SW480 (cell line): ENCODE measurements at places on chromosomes 2 and 18.

DNA sequence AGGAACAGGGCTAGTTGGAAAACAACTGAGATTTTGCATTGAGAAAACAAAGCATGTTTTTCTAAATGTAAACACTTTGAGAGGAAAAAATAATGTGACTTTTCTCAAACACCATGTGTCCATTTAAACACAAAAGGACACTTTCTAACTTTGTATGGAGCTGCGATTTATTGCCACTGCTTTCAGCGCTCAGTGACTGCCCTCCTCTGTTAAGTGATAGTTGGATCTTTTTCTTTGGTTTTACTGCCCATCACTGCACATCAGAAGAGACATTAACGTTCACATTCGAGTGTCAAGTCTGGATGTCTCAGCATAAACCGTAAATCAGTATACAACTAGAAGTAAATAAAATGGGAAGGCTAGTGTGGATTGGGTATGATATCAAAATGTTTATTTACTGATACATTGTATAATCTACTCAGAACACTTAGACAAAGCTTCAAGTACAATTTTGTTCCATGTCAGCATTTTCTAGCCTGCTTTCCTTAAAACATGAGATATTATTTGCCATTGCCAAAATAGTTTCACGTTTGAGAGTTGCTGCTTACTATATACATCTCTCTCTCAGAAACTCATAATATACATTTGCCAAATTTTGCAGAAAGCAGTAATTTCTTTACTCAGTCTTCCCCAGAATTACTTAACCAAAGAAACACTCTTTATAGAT lies 237.6 kb downstream of the IKZF2 start:
- DNase-seq: no peak

- no peak for DNase-seq
These were observed 418.7 kb downstream of the MEIS1 start for GRCh38 chr2:66853585-66853984.

DNA sequence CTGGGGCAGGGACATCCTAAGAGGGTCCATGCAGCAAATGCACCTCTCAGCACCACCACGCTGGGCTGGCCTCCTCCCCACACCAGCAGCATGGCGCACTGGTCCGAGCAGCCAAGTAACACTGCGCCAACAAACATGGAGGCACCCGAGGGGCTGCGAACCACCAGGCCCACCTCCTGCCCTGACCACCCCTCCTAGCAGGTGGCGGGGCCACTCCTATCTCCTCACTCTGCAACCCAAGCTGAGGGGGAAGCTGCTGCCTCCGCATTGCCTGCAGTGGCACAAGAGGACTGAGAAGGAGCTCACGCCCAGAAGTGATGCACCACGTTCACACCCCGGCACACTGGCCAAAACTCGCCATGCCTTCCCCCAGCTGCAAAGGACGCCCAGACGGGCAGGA lies 94.4 kb downstream of the EIPR1 start:
- no peak for DNase-seq

DNA sequence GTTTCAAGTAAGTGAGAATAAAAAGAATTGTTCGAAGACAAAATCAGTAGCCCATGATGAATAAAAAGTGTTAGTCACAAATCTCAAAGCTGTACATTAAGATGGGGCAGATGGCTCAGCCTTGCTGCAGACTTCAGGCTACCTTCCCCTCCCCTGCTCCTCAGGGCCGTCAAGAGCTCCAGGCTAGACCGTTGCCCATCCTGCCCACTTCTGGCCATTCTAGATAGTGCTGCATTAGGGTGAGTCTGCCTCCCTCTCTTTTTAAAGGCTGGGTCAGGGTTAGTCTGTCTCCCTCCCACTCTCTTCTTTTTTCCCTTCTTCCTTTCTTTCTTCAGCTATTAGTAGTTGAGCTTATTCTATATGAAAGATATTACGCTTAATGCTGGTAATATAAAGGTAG lies 86.0 kb downstream of the MAPRE2 start:
- DNase-seq: no peak

- no peak for DNase-seq
These were observed 1109.7 kb downstream of the LRP1B start for GRCh38 chr2:141021109-141021508.

DNA sequence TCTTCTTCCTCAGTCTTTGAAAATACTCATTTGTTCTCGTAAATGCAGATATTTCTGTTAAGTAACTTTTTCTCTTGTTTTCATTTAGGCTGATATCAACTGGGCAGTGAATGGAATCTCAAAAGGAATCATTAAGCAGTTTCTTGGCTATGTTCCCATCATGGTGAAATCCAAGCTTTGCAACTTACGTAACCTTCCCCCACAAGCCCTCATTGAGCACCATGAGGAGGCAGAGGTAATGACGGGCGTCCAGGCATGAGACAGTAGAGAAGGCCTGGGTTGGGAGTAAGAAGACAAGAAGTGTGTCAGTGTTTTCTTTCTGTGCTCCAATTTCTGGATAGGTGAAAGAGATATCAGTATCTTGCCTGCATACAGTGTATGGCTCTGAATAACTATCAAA lies 5.1 kb downstream of the POLR1B start:
- DNase-seq: no peak

GRCh38 chr2:178177066-178177679 lies 17.1 kb upstream of the OSBPL6 start:
- DNase-seq: no peak

DNA sequence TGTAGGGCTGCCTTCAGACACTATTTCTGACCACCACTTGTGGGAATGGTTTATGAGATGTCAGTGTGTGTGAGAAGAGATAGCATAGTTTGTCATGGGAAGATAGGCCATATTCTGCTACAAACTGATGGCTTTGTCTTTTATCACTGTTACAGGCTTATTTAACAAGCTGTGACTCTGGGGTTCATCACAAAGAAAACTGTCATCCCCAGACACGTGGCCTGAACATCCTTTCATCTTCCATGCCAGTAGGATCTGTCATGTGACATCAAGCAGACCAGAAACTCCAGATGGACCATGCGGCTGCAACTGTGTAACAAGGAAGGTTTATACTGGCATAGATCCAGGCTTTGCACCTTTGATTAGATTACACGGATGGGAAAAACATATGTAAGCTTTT lies 128.6 kb upstream of the KCNH7 start:
- DNase-seq: no peak

- DNase-seq: no peak
These were observed 656.6 kb upstream of the CHAC2 start for GRCh38 chr2:53111004-53111403.

DNA sequence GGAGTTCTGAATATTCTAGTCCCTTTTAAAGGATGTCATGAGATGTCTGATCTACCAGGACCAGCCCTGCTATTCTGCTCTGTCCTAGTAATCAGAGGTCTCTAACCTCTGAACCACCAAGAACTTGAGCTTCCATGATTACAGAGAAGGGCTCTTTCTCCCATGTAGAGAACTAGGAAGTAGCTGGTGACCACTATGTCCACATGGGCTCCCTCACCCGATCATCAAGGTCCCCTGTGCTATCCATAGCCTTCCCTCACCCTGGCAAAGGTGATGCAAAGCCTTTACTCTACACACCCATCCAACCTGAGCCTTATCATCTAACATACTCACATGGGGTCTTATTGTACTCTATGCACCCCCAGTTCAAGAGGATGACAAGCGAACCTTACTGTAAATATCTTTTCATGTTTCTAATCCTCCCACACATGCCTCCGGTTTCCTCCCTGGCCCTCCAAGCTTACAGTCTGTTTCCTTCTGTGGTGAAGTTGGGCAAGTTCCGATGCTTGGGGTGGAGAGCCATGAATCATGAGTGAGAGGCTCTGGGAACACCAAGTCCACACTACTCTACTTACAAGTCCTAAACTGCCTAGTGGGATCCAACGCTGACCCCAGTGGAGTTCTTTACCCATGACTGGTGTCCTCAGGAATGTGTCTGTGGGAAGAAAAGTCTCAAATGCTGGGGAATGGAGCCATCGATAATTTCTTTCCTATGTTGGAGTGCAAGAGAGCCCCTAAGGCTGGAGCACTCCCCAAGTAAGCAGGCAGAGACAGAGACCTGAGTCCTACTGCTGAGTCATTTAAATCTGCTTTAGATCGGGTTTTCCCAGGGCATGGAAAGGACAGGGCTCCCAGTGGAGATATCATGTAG lies 73.3 kb upstream of the KLF7 start:
- DNase-seq: peak; percentile 14

- DNase-seq: no peak
These were observed 11.8 kb upstream of the EN1 start for GRCh38 chr2:118859157-118859770.

DNA sequence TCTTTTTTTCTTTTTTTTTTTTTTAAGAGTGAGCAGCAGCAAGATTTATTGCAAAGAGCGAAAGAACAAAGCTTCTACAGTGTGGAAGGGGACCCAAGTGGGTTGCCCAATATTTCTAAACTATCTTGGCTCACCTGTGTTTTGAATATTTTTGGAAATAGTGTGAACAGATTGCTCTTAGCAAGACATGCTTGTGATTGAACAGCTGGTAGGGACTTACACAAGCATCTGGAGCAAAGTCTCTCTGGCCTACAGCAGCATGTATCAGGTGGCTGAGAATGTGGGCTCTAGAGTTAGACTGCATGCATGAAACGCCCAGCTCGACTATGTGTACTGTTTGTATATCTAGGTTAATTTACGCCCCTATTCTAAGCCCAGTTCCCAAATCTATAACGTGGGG lies 40.3 kb upstream of the FBXO11 start:
- DNase-seq: no peak

DNA sequence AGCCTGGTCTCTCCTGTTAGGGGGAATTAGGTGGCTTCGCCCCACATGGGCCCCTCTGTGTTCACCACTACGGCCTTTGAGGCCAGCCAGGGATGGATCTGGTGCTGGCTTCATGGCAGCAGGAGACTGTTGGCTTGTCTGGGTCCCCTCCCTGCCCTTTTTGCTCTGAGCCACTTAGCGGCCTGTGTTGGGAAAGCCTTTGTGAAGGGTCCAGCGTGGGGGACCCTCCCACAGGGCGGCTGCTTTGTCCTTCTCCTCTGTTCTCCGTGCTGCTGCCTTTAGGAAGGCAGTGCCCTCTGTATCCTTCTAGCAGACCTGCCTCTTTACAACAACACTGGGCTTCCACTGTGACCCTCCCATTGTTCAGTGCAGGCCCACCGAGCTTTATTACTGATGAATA lies 118.4 kb downstream of the TSN start:
- DNase-seq: no peak

DNA sequence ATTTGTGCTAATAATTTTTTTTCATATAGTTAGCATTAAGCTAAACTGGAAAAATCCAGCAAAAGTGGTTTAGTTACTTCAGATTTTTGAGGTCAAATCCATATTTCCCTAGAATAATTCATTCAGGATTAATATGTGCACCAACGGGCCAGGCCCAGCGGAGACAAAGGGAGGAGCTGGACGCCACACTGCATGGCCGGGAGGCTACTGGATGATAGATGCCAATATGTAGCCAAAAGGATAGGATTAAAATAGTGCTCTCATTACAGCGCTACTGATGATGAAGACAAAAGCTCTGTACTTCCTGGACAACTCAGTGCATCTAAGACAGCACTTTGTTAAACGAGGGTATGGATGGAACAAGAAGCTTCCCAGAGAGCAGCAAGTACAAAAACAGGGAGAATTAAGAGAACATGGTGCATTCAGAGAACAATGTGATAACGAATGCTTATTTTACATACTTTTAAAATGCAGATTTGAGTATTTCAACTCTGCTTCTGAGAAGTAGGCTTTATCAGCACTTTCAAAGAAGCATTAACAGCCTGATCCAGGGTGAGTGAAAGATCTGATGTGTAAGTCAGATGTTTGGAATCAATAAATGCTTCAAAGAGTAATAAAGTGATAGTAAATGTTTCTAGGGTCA lies 39.8 kb downstream of the PPP4R1 start:
- no peak for DNase-seq

GRCh38 chr2:165547900-165548299 lies 78.4 kb downstream of the CSRNP3 start:
- DNase-seq: no peak

DNA sequence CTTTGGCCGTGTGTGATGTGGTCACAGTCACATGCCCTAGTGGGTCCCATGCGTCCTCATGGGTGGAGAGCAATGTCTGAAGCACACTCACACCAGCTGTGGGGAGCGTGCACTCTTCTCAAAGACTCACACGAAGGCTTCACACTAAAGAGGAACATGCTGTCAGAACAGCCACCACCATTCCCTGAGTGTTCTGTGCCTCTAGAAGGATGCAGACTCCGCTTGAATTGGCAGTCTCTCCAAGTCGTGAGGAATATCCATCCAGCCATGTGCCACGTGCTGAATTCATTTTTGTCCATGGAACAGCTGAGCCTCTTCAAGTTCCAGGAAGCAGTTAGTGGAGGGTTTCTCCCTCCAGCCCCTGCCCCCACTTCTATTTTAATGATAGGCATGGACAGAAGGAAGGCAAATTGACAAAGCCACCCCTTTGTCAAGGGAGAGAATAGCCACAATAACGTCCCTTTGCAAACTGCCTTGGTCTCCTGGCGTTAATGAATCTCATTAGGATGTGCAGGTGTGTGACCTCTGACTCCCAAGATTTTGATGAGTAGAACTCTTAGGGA lies 464.3 kb upstream of the ID2 start:
- no peak for DNase-seq

DNA sequence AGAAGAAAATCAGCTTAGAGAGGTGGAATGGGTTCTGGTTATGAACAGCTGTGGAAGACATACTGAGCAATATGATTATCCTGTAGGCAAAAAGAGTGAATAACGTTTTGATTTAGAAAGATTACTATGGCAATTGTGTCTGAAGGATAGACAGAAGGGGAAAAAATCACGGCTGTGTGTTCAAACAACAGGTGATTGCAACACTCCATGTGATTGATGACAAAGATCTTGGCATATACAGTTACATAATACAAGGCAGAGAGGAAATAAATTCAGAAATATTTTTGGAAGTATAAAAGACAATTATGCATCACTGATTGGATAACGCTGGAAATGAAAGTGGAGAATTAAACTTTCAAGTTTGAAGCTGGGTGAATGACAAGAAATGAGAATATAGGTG lies 58.5 kb upstream of the KCNJ3 start:
- no peak for DNase-seq

GRCh38 chr2:239436076-239436475 lies 35.3 kb upstream of the HDAC4 start:
- DNase-seq: no peak

DNA sequence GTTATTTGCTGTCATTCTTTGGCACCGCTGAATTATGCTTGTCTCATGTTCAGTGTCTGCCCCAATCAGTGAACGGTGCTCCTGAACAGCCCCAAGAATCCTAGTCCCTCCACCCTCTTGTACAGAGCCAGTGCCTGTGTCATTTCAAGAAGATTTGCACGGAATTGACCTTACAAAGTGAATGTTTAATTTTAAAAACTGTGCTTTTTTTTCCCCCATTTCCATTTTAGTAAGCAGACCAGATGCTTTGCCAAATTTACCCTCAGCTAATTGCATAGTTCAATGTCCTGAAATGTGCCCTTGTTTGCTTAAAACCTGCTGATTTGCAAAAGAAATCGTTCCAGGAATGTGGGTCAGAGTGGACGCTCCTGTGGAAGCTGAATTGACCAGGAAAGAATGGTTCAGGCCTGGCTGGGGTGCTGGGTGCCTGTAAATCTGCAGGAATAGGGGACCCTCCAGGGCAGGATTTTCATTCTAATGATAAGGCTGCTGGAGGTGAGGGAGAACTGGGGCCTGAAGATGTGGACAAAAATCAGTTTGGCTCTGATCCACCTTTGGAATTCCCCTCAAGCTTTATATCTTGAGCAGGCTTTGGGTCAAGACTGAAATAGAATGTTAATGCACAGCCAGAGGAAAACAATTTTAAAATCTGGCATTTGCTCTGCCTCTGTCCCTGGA lies 20.1 kb downstream of the TMEM17 start:
- DNase-seq: no peak
